Activated B cell treated with CpG ODN at 0.5 μM for 24 hours (primary cell): ENCODE measurements at places on chromosomes 1 and 21.
A peak's percentile ranks its signal among the peaks of the same experiment; 100 is the strongest.

- no peak for DNase-seq
Observed at GRCh38 chr1:58927041-58927721, 143.3 kb upstream of the JUN start.

- no peak for DNase-seq
Observed at GRCh38 chr1:119226913-119227312, 86.5 kb upstream of the WARS2 start.

DNA sequence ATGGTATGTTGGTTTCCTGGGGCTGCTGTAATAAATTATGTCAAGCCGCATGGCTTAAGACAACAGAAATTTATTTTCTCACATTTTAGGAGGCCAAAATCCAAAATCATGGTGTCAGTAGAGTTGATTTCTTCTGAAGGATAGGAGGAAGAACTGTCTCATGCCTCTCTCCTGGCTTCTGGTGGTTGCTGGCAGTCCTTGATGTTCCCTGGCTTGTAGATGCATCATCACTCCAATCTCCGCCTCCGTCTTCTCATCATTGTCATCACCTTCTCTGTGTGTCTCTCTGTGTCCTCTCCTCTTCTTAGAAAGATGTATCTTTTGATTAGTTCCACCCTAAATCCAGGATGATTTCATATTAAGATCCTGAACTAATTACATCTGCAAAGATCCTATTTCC, 124.7 kb upstream of the CTTNBP2NL start:
- no peak for DNase-seq

GRCh38 chr1:211701733-211702132, 26.3 kb upstream of the NEK2 start:
- DNase-seq: no peak

- DNase-seq: no peak
Observed at GRCh38 chr1:23597635-23598388, 38.5 kb upstream of the ID3 start.

DNA sequence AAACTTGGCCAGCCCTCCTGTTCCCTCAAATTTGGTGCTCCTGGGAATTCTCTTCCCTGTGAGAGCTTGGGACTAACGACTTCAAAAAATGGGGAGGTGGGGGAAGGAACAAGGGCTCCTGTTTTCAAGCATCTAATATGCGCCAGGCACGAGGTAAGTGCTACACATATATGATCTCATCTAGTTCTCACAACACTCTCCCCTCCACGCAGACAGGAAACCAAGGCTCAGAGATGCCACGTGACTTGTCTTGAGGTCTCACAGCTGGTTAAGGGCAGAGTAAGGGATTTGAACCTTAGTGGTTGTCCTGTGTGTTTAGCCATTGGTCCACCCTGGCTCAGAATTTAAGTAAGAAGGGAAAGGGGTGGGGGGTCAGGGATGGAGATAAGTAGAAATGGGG, 125.9 kb downstream of the DMRTB1 start:
- DNase-seq: no peak

DNA sequence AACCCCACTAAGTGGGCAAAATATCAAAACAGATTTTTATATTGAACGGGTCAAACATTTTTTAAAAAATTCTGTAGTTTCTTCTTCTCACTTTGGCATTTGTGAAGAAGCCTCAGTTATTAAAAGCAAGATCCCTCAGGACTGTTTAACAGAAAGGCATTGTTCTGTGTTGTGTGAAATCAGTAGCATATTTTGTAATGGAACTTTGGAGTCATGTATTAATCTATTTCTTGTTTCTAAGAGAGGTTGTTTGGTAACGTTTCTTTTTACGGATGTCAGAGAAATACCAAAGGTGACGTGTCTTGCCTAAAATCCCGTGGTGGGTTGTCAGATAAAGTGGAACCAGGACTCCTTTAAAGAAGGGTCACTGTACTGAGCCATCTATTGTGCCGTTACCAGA, 23.7 kb downstream of the GPR137B start:
- no peak for DNase-seq

- no peak for DNase-seq
Observed at GRCh38 chr1:74396933-74397332, 115.5 kb downstream of the LRRC53 start.

- no peak for DNase-seq
Observed at GRCh38 chr1:45551684-45552083, 1.1 kb downstream of the AKR1A1 start.

GRCh38 chr1:16076031-16076864, 2.8 kb upstream of the FAM131C start:
- DNase-seq: no peak

DNA sequence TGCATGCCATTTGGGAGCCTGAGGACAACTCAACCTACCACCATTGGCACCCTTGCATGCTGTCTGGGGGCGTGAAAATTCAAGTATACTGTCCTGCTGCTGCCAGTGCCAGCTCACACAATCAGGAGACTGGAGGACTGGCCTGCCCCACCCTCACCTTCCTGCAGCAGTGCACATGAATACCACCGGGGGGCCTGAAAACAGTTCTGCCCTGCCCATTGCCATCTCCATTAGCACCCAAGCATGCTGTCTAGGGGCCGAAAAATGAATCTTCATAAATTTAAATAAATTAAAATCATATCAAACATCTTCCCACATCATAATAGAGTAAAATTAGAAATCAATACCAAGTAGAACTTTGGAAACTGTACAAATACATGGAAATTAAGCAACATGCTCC, 322.1 kb upstream of the TMPRSS15 start:
- no peak for DNase-seq

GRCh38 chr1:177256153-177257075, 85.7 kb downstream of the BRINP2 start:
- DNase-seq: no peak

GRCh38 chr1:203325418-203326091, 20.2 kb downstream of the BTG2 start:
- peak; percentile 48 for DNase-seq

DNA sequence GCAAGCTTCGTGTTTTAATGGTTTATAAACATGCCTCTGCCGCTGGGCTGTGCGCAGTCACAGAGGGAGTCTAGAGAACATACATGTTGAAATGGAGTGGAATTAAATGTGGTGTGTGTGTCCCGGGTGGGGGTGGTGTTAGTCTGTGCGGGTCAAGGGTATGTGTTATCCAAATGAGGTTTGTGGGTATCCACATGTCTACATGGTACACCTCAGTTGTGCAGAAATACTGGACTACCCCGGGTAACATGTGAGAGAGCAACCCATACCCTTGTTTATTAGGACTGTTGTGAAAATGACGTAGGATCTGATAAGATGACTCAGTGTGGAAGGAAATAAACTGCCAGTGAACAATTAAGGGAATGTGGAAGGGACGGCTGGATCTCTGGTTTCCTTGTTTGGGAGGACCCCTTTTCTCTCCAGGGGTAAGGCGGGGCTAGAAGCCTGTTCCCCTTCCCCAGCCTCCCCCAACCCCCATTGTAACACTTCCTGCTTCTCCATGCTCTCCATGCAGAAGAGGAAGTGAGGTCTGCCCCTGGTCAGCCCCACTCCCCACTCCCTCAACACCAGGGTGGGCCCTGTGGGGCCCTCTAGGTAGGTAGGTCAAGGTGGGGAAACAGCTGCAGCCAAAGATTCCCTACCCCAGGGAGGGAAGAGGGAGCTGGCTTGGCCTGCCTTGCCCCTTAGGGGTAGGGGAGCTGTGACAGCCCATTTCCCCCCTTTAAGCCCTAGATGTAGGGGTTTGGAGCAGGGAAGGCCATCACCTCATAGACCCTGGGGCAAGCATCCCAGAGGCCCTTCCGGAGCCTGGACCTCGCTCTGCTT, 690 bp downstream of the EPS8L3 start:
- no peak for DNase-seq
